HS-5 (cell line): ENCODE measurements at places on chromosomes 4 and X.

GRCh38 chrX:40094041-40094899 lies 3.5 kb downstream of the BCOR start:
- no peak for DNase-seq

GRCh38 chrX:71872542-71873458 lies 37.8 kb upstream of the NHSL2 start:
- no peak for DNase-seq

DNA sequence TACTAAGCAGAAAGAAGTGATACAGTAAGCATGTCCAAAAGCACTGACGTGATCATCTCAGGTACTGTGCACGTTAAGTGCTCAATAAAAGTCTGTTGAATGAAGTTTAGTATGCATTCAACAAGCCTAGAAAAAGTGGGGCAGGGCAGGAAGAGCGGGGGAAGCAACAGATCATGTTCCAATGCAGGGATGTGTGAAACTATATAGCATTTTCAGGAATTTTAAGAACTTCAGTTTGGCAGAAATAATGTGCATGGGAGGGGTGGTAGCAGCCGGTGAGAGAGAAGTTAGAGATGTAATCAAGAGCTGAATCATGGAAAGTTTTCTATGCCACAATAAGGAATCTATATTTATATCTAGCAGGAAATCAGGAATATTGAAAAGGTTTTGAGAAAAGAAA lies 19.2 kb upstream of the CCNA2 start:
- DNase-seq: no peak

DNA sequence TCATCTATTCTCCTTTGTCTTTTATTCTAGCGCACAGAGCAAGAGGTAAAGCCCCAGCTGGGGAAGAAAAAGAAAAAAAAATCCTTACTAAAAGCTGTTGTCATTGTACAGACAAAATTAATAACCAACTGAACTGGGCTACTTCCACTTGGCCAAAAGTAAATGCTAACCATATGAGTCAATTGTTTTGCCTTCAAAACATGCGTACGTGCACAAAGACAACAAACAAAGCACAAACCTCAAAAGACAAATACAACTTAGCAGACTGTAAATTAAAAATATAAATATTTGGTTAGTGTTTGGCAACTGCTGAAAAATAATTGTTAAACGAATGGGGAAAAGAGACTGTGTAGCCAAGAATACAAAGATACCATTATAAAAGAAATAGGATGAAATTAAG lies 5.9 kb downstream of the EDA2R start:
- DNase-seq: no peak

DNA sequence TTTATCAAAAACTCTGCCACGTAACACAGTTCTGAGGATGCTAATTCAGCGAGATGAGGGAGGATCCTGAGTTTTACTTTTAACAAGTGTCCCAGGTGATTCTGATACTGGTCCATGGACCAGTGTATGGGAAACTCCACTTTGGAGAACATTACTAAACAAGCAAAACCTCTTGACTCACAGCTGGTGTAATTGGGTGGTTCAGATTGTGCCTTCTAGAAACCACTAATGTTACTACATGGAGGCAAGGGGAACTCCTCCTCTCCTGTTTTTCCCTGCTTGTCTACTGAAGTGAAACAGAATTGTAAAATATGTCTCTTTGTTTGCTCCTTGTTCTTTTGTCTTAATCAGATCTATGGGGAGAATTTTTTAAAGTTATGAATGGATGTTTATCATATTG lies 62.6 kb downstream of the FRAS1 start:
- no peak for DNase-seq

DNA sequence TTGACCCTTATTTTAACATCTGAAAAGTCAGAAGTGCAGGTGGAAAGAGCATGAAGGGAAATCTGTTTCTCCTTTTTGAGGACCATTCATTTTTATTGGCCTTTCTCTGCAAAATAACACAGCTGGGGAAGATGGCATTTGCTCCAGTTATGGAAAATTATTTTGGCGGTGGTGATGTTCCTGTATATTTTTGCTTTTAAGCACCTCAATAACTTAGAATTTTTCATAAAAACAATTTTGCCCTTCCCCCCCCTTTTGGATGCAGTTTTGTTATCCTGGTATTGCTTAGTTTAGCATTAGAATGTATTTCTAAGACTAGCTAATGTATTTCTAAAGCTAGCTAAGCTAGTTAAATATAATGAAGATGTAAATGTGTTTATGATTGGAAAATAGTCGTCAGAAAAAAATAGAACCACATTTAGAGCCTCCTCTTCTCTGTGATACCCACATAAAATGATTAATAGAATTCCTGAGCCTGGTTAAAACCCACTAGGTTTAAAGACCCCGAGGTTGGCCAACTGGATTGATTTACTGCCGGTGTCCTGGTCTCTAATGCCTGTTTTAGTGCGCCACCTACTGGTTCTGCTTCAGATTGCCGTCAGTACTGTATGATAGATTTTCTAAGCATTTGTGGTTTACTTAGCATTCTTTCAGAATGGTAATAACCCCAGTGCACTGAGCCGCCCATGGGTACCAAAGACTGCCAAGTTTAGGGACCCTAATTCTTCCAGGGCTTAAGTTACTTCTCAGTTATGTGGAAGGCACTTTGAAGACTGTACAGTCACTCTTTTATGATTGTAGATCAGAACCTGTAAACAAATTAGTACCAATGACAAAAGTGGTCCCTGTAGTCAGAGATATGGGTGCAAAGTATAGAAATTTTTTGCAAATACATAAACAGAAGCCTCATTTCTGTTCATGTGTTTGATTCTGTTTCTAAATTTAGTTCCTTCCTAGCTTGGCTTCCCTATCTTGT lies 11.4 kb downstream of the KLF3 start:
- peak; percentile 63 for DNase-seq

DNA sequence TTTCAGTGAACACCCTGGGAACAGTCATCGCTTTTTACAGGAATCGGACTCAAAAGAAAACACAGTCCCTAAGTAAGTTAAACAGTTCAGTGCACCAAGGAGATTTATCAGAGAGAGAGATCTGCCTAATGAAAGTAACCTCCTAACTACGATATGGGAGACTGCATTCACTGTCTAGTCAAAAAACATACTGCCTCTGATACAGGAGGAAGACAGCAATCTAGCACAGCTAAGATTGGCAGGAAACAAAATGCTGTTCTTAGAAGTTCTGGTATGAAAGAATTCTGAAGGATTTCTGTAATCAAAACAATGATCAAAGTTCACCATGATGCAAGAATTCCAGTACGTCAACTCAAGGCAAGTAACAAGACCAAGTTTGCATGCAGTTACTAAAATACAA lies 92.8 kb downstream of the MAML3 start:
- no peak for DNase-seq

DNA sequence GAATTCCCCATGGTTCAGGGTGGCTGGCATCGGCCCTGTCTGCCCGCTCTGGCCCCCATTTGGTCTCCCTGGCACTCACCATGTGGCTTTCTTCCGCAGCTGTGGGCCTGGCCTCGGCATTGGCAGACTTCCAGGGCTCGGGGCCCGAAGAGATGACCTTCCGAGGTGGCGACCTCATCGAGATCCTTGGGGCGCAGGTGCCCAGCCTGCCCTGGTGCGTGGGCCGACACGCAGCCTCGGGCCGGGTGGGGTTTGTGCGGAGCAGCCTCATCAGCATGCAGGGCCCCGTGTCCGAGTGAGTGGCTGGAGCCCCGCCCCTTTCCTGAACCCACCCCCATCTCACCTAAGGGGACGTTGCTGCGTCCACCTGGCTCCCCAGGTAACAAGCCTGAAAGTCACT lies 20.1 kb downstream of the SH3TC1 start:
- no peak for DNase-seq

DNA sequence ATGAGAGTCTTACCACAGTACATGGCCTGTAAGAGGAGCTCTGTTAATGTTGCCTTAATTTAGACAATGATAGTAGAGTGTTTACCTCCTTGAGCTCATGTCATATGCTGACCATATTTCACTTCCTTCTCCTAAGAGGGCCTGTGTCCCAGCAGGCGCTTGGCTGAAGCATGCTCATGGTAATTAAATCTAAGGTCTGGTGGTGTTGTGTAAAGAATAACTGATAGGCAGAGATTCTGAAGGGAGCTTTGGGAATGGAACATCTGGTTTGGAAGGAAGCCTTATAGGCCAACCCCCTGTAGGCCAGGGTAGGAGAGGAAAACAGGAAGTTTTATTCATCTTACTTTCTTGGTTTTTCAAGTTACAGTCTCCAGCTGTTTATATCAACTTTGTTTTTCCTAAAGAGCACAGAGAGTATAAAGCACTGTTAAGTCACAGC lies 300.2 kb downstream of the USP46 start:
- no peak for DNase-seq

- no peak for DNase-seq
Measured at GRCh38 chr4:37839426-37839825, 12.9 kb downstream of the PGM2 start.

GRCh38 chr4:83285055-83285407 lies 433 bp upstream of the COQ2 start:
- DNase-seq: no peak

DNA sequence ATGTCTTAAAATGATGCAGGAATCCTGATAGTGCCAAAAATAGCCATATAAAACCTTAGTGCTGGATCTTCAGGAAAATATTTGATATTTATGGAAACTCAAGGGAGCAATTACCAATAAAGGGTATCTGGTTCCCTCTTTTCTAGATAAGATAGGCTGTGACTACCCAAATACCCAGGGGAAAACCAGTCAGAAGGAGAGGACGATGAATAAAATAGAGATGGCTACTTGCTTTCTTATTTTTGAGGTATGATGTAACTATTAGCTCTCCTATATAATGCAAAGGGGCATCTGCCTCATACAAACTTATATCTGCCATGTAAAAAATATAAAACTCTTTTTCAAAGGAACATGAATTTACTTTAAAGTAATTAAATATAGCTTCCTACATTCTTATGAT lies 23.4 kb upstream of the COX18 start:
- DNase-seq: no peak

DNA sequence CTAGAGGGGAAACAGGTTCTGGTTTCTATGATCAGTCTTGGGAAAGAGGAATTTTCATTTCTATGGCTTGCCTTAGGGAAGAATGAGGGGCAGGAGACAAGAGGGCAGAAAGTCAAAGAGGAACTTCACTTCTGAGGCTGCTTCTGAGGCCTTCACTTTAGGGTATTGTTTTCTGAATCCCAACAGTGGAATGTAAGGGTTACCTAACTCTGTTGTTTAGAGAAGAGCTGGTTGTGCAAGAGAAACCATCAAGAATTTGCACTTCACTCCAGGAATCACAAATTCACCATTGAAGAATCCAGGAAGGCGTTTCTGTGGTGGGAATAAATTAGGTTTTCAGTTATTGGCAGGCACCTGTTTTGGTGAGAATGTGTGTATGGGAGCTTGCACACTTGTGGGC lies 126.7 kb upstream of the AMOT start:
- DNase-seq: peak; percentile 24

GRCh38 chr4:164440199-164440598 lies 313.7 kb upstream of the SMIM31 start:
- peak; percentile 45 for DNase-seq

DNA sequence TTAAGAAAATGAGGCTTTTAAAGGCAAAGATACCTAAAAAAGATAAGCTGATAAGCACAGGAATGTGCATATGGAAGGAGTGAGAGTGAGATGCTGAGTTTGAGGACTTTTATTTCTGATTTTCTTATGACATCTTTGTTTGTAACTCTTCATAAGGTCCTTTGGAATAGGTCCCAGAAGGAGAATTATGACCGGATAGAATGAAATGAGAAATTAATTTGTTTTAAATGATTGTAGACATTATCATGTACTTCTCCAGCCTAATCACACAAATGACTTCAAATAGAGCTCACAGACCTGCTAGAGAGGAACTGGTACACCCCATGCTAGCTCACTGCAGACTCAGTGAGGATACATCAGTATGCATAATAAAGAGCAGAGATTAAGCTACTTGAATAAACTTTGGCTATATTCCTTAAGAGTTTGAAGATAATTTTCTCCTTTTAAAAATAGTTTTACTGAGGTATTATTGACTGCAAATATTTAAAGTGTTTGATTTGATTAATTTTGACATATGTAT lies 5.6 kb downstream of the GK2 start:
- DNase-seq: no peak

GRCh38 chr4:180598281-180598680 lies 1644.9 kb upstream of the TENM3 start:
- DNase-seq: no peak

DNA sequence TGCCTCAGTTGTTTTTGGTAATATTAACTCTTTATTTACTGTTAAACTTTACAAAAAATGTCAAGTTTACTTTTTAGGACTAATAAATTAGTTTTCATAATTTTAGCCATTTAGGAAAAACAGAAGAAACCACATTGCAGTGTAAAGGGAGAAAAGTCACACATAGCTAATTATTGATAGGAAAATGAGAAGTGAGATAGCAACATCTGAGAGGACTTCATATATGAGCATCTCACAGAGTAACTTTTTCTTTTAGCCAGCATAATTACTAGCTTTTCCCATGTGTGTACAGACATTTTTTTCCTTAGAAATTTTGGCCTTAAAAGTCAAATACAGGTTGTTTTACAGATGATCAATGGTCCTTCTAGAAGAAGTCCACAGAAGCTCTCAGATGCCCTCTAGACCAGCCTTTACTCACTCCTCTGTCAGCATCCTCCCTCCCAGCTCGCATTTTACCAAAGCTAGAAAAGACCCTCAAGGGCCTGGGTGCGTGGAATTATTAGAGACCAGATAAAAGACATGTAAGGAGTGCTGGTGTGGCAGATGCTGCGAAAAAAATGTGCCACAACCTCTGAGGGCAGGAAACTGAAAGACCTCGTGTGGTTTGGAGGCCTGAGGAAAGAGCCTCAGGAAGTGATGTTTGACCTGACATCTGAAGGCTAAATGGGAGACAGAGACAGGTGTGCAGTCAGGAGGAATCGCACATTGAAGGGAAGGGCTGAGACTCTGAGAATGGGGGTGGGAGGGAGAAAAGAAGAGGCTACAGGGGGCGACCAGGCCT lies 156.9 kb downstream of the CBR4 start:
- no peak for DNase-seq

DNA sequence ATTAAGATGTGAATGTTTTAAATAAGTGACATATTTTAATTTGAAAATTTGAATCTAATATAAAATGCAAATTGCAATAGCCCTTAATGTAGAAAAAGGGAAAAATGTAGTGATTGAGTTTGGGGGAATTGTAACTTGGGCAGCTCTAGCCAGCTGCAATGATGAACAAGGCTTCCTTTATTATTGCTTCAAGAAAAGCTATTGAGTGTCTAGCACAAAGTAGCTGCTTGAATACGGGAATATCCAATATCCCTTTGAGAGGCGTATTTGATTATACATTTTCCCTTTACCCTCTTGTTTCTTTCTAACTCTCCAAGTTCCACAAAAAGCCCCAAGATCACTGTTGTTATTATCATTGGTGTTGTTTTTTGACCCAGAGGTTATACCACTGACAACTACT lies 21.8 kb downstream of the IL1RAPL1 start:
- DNase-seq: no peak

GRCh38 chr4:132227151-132227856 lies 921.8 kb upstream of the PCDH10 start:
- DNase-seq: no peak

- DNase-seq: no peak
Measured at GRCh38 chr4:98689507-98690174, 31.2 kb upstream of the TSPAN5 start.

GRCh38 chrX:115561605-115562479 lies 868 bp downstream of the PLS3 start:
- no peak for DNase-seq

- DNase-seq: no peak
Measured at GRCh38 chrX:9997524-9997923, 30.4 kb downstream of the CLDN34 start.
